ENCODE measurements at places on chromosomes 12 and 14. TPM values are rescaled to one million over a fixed set of nuclear protein-coding genes. Genes with fewer than 3 reads are reported as not detected.
A peak's percentile ranks its signal among the peaks of the same experiment; 100 is the strongest.

IL31 gene
- not detected for total RNA-seq

DNA sequence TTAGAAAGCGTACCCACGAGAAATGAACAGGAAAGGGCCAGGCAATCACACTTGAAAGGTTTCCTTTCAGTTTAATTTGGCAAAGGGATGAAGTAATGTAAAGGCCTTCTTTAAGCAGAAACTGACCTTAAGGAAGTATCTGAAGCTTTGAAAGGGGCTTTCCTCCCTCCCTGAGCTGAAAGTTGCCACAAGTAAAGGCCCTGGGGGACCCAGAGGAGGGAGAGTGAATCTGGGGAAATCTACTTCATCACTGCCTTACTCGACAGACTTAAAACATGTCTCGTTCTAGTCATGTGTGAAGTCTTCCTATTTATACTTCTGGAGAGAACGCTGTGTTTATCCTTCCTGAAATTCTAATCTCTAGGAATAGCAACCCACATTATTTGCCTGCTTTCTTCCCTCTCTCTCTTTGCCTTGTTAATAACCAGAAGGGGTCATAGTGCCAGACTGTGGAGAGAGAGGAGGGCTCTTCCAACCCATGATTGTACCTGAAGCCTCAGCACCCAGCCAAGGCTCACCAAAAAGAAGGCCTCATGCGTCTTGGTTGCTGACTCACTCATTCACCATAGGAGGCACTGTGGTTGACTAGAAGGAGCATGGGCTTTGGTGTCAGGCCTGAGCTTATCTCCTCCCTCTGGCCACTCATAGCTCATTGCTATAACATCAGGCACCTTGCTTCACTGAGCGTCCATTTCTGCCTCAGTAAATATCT is 10.2 kb upstream of the GPX2 start:
- DNase-seq, result no peak
- no peaks in the 10 kb centered on the region for H3K4me1 ChIP-seq
- peaks cover 28% of the 10 kb centered on the region for H3K36me3 ChIP-seq

DNA sequence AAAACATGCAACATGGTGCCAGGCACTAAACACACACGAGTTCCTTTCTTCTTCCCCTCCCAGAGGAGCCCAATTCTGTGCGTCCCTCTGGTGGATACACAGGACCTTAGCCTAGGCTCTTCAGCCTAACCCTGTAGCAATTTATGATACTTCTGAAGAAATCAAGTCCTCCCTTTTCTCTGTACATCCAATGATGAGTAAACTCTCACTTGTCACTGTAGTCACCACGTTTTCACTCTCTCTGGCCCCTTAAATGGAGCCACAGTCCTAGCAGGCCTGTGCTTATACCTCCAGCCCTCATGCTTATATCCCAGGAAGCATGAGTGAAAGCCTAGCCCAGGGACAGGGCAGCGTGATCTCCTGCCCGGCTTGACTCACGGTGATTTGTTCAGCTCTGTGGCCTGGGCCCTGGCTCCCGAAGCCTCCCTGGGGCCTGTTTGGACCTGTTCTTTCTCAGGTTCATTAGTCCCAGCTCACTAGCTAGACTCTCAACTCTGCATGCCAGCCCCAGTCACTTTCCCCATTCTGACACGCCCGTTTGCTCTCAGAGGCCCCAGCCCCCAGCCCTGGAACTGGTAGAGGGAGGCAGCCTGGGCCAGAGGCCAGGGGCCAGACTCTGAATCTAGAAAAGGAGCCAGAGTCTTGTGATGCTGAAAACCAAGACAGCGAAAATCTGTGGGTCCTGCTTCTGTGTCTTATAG is 24.1 kb upstream of the PLEKHG3 start:
- DNase-seq, result no peak
- H3K4me3 ChIP-seq, result no peak overlapping the region
- peaks cover 46% of the 10 kb centered on the region for H3K4me1 ChIP-seq
- peak overlapping the region; percentile 82 for H3K27ac ChIP-seq
- no peaks in the 10 kb centered on the region for H3K36me3 ChIP-seq

DNA sequence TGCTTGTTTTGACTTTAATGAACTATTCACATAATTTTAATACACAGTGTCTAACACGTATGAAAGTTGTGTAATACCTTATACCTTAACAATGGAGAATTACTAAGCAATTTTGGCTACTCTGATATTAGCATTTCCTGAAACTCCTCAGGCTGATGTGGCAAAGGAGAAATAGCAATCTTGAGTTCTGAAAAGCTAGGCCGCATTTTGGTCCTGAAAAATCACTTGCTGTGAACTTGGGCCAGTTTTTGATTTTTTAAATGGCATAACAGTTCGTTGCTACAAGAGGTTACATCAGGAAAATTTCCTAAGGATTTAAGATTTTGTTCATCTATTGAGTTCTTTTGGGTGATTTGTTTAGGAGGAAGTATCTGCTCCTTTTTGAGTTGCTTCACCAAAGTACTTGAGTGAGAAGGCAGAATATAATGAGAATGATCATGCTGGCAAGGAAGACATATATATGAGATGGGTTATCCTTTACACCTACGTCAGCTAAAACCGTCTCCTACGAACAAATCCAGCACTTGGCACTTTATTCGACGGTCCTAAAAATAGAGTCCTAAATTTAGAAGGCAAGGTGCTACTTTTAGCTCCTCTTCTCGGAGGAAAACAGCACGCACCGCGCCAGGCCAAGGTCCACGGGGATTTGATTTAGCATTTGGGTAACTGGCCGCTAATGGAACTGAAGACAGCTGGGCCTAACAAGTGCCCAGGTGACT is 32.2 kb downstream of the MIA2 start:
- H3K27me3 ChIP-seq, result no peaks in the 10 kb centered on the region
- no peaks in the 10 kb centered on the region for H3K36me3 ChIP-seq
- DNase-seq, result no peak
- H3K27ac ChIP-seq, result peak overlapping the region; percentile 98
- H3K4me3 ChIP-seq, result peak overlapping the region; percentile 93

DNA sequence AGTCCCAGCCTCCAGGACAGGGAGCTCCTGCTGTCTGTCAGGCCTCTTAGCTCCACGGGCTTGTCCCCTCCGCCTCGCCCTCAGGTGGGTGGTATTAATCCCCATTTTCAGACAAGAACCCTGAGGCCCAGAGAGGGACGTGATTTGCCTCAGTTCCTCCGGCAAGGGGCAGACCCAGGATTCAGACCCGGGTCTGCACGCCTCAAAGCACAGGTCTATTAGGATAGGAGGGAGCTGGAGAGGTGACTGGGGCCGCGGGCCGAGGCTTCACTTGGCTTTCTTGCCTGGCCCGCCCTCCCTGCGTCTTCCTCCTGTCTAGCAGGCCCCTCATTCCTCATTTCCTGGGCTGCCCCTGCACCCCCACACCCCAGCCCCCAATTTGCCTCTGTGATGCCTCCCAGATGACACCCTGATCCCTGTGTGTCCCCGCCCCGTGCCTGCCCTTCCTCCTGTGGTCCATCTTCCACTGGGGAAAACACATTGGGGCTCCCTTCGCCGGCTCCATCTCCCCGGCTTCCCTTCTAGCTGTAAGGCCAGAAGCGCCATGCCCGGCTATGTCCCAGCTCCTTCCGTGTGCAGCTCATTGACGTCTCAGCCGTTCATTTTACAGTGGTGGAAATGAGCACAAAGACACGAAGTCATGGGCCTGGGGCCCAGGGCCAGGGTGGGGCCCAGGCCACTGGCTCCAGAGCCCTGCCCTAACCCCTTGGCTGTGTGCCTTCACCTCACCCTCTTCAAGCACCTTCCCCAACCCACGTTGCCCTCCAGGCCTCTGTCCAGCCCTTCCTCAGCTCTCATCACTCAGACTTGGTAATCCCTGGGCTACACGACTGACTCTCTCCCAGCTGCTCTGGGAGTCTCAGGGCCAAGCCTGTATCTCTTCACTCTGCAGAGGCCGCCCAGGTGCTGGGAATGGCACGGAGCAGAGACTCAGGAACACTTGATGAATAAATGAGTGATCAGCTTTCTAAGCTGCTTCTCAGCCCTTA is 15.5 kb upstream of the CYP46A1 start:
- no peaks in the 10 kb centered on the region for H3K36me3 ChIP-seq
- peaks cover 32% of the 10 kb centered on the region for H3K4me1 ChIP-seq
- H3K27me3 ChIP-seq, result peaks cover 2% of the 10 kb centered on the region
- no peak for DNase-seq
- no peak overlapping the region for H3K4me3 ChIP-seq

- no peaks in the 10 kb centered on the region for H3K36me3 ChIP-seq
- no peak for DNase-seq
- H3K27ac ChIP-seq, result peak overlapping the region; percentile 17
- no peak overlapping the region for H3K4me3 ChIP-seq
Observed at GRCh38 chr14:61927060-61927459, 164.8 kb downstream of the SNAPC1 start.

NPAS3 gene
- 6.9 TPM for total RNA-seq

DNA sequence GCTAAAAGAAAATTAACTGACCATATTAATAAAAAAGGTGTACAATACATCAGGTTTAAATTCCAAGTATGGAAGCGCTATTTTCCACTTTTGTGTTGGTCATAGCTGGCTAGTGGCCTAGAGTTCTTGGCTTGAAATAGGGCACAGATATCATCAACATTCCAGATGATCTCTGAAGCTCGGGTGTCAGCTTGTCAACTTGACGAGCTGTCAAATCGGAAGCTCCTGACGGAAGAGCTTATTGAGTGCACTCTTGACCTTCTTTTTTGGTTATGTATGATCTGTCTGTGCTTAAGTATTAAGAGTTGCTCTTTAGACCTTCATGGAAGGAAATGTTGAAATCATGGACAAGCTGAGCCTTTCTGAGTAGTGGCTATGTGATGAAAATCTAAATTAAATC is 177.9 kb downstream of the APAF1 start:
- H3K4me1 ChIP-seq, result peaks cover 27% of the 10 kb centered on the region
- DNase-seq, result no peak

- H3K27ac ChIP-seq, result no peak overlapping the region
- no peaks in the 10 kb centered on the region for H3K4me1 ChIP-seq
- no peak overlapping the region for H3K4me3 ChIP-seq
- DNase-seq, result no peak
- no peaks in the 10 kb centered on the region for H3K27me3 ChIP-seq
Observed at GRCh38 chr12:38956337-38956736, 50.9 kb upstream of the CPNE8 start.

GRCh38 chr14:103074729-103075367 is 9.2 kb upstream of the LBHD2 start:
- H3K27me3 ChIP-seq, result no peaks in the 10 kb centered on the region
- peak overlapping the region; percentile 12 for H3K4me3 ChIP-seq
- no peak for DNase-seq
- no peaks in the 10 kb centered on the region for H3K36me3 ChIP-seq
- no peaks in the 10 kb centered on the region for H3K4me1 ChIP-seq
- H3K27ac ChIP-seq, result no peak overlapping the region

DNA sequence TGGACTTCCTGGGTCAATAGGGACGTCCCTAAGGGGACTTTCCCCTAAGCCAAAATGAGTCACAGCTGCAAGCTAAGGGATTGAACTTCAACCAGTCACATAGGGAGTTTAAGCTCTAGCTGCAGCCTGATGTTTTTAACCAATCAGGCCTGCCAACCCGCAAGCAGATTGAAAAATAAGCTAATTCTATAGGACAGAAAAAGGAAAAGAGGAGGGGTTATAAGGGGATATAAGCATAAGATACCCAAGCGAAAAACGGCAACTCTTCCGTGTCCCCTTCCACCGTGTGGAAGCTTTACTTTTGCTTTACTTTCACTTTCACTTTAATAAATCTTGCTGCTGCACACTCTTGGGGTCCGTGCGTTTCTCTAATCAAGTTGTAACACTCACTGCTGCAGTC is 24.4 kb downstream of the ATP23 start:
- no peak overlapping the region for H3K4me3 ChIP-seq
- no peak overlapping the region for H3K27ac ChIP-seq
- H3K27me3 ChIP-seq, result no peaks in the 10 kb centered on the region
- no peak for DNase-seq

DNA sequence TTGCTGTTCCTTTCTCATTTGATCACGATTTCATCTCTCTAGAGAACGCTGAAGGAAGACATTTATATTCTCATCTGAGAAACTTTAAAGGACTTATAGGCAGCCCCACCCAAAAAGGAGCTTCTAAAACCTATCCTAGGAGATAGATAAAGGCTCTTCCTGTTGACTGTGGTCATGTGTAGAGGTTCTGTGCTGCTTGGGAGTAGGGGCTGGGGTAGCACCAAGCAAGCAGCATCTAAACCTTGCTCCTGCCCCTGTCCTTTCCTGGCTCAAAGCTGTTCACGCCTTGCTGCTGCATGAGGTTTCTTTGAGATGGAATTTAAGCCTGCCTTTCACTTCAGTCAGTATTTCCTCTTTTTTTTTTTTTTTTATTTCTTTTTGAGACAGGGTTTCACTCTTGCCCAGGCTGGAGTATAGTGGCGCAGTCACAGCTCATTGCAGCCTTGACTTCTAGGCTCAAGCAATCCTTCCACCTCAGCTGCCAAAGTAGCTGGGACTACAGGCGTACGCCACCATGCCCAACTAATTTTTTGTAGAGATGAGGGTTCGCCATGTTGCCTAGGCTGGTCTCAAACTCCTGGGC is 41.4 kb downstream of the RAB35 start:
- no peak overlapping the region for H3K4me3 ChIP-seq
- H3K4me1 ChIP-seq, result peaks cover 19% of the 10 kb centered on the region
- peaks cover 5% of the 10 kb centered on the region for H3K36me3 ChIP-seq
- H3K27me3 ChIP-seq, result no peaks in the 10 kb centered on the region
- no peak overlapping the region for H3K27ac ChIP-seq
